Calu3 (cell line): ENCODE measurements at places on chromosomes 2 and 18. TPM values are rescaled to one million over a fixed set of nuclear protein-coding genes. Genes with fewer than 3 reads are reported as not detected.

GRCh38 chr2:107461301-107461700 lies 365.4 kb upstream of the RGPD4 start:
- DNase-seq = no peak

GRCh38 chr18:38174173-38174572 lies 608.6 kb upstream of the CELF4 start:
- DNase-seq = no peak

DNA sequence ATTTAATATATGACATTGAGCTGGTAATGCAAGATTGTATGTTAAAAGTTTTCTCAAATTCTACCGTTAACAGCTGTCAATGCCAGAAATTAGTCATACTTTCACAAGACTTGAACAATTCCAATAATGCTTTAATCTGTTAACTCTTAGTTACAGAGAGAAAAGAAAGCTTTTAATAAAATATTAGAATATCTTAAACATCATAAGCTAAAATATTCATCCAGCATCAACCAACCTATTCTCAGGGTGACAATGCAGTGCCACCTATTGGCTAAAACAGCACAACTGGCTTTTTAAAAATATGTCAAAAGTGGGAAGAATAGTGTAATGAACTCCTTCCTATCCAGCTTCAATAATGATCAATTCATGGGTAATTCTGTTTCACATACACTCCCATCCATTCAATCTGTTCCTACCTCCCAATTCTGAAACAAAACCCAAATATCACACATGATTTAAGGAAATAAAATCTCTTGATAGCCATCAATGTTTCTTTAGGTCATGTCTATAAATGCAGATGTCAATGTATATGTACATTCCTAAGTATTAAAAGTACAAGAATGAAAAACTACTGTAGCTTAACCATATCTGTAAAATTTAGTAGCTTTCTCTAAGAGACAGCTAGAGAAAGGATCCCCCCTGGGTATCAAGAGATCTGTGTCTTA lies 79.8 kb upstream of the CCDC141 start:
- DNase-seq = no peak

Gene FBXO36
- total RNA-seq = 0.42 and 0.83 TPM in 2 replicates

GRCh38 chr2:143334837-143335236 lies 205.6 kb downstream of the ARHGAP15 start:
- no peak for DNase-seq

Gene CDH2
- 1.5 and 2.3 TPM in 2 replicates for total RNA-seq

GRCh38 chr18:814300-815084 lies 2.5 kb upstream of the YES1 start:
- peak; percentile 12 for DNase-seq

Gene HTR2B
- not detected in 2 replicates for total RNA-seq

DNA sequence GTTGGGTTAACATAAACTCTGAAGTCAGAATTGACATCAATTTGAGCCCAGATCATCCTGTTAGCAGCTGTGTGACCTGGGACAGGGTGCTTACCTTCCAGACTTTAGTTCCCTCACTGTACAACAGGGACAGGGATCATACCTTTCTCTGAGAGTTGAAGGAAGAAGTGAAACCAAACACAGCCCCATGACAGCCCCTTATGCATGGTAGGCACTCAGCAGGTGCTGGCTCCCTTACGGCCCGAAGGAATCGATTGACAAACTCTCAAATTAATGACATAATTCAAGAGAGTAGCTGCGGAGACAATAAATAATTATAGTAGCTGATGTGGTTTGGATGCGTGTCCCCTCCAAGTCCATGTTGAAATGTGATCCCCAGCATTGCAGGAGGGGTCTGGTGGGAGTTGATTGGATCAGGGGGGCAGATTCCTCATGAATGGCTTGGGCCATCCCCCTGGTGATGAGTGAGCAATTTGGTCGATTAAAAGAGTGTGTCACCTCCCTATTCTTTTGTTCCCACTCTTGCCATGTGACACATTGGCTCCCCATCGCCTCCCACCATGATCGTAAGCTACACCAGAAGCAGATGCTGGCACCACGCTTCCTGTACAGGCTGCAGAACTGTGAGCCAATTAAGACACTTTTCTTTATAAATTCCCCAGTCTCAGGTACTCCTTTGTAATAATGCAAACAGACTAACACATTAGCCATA lies 72.4 kb downstream of the ODC1 start:
- no peak for DNase-seq

Gene ITPRIPL1
- 1.2 and 1.7 TPM in 2 replicates for total RNA-seq

DNA sequence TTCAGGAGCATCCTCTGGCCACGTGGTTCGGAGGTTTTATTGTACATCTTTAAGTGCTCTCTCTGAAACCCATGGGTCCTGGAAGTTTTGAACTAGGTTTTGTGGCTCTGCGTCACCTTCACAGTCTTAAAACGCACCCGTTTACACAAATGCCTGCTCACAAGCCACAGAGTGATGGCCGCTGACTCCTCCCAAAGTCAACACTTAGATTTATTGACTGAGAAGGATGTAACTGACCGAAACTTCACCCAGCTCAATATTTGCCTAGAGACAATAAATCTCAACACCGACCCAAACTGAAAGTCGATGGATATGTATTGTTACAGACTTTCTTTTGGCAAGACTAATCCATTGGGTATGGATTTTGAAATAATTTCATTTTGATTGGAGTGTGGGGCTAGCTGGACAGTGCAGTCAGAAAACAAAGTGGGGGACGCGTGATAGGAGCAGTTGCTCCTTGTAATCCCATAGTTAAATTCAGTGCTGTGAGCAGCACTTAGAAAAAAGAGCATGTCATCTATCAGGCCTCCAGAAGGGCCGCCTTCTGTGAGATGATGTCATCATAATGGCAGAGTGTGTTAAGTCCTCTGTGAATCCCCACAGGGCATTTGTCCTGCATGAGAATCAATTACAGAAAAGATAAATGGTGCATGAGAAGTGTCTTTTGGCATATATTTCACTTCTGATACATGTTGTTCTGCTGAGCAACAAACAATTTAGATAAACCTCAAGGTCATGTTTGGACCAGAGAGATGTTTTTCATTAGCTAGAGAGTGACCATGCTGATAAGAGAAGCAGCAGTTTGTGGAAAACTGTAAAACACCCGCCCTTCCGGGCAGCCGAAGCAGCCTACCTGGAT lies 183.7 kb downstream of the INO80D start:
- no peak for DNase-seq

- DNase-seq = no peak
These were observed 178.1 kb downstream of the IKZF2 start for GRCh38 chr2:212973347-212973746.

- no peak for DNase-seq
These were observed 11.4 kb upstream of the CNDP1 start for GRCh38 chr18:74522635-74523548.

DNA sequence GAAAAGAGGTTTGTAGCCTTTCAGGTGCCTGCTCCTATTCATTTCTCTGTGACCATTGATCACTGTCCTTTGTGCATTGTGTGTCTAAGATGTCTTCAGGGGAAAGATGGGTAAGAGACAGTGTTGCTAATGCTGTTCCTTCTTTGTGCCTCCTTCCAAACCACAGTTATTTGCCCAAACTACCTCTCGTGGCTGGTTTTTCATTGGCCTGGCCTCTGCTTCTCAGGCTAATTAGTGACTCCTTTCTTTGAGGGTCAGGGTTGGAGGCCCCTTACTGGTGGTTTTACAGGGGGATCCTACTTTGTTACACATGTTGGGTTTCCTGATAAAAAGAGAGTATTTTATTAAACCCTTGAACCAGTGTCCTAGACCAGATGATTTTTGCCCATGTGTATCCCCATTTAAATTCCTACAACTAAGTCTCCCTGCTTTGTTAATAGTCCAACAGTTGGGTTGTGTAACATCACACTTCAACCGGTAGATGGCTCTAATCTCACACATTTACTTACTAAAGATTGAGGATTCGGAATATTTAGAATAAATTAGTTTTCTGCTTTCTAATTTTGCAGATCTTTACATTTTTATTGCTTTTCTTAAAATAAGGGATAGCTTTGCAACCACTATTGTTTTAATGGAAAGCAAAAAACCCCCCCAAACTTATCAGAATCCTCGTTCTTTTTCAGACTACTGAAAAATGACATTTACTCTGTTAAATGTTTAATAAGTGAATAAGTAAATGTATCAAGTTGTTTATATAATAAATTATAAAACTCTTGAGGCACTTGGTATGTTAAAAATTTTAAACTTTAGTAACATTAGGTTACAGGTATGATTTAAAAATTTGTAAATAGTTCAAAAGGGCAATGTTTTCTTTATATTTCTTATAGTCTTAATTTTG lies 2.4 kb downstream of the MARS2 start:
- no peak for DNase-seq

Gene ALPP
- not detected in 2 replicates for total RNA-seq

GRCh38 chr2:96526615-96527285 lies 9.8 kb upstream of the ARID5A start:
- no peak for DNase-seq

DNA sequence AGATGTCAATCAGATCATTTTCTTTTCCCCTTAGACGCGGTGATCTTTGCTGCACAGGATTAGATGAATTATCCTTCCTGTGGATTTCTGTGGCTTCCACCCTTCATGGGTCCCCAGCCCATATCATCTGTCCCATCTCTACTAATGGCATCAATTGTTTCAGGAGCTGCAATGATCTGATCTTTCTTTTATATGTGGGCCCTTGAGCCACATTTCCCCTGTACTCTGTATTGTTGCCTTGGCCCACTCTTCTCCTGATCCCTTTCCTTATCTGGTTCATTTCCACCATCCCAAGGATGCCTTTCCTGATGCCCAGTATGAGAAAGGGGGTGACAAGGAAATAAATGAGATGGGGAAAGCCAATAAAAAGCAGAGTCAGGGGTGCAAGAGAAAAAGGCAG lies 24.7 kb downstream of the SP140 start:
- no peak for DNase-seq

Gene RFTN2
- 0.05 and 0.24 TPM in 2 replicates for total RNA-seq

DNA sequence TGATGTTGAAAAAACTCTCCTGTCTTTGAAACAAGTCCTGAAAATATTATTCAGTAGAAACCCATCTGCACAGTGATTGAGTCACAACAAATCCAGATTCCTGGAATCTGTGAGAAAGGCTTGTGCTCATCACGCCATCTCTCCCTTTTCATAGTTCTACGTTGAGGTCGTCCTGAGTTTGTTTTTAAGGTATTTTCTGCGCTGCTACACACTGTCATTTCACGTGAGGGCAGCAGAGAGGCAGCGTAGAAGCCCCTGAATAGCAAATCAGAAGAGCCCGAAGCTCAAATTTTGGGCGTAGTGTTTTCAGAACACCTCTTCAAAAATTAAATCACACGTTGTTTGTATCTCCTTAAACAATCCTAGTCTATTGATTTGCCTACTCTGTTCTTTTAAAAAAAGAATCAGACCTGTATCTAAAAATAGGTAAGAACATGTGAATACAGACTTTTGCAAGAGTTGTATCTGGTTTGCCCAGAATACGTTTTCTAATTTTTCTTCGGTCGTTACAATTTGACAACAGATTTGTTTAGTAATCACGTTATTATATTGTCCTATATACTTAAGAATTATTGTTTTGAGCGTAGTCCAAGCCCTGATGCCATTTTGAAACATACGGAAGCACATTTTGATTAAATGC lies 61.6 kb upstream of the SLC38A11 start:
- DNase-seq = peak; percentile 39

DNA sequence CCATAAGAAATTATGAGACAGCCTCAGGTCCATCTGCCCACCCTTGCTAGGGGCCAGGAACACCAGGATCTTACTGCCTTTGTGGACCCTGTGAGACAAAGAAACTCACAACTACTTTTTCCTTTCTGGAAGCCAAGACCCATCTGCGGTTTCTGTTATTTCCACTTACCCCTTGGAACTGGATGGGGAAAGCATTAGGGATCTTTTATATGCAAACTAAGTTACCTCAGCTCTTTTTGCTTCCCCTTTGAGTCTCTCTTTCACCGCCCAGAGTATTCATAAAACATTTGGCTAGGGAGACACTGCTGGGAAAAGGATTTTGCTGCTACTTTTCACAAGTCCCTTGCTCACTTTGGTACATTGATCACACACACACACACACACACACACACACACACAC lies 95.7 kb downstream of the ZNF385B start:
- no peak for DNase-seq

DNA sequence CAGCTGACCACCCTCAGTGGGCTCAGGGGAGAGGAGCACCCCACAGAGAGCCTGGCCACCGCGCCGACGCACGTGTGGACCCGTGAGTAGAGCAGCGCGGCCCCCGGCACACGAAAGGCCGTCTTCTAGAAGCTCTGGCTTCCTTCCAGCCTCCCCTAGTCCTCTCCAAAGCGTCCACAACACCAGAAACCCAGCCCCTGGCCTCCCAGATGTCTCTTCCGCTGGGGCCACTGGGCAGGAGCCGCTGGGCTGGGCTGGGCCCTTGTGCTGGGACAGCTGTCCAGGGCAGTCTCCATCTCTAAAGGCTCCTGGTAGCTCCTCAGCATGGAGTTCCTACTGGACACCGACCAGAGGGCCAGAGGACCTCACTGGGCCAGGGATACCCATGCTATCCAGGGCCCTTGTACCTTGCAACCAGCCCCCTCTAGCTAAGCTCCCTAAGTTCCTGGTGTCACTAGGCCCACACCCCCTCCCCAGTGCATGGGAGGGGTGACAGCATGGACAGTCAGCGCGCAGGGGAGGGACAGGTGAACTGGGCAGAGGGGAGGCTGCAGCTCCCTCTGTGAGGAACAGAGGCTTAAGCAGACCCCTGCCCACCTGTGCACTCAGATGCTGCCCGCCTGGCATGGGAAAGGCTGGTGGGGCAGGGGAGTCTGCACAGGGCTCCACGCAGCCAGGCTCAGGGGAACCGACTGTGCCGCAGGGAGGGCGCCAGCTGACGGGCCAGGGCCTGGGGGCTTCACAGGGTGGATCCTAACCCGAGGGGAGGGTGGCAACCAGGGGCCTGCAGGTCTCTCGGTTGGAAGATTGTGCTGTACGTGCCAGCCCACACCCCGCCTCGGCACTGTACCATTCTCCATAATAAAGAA lies 32.9 kb downstream of the MTERF4 start:
- no peak for DNase-seq

Gene ANKRD30B
- total RNA-seq = not detected in 2 replicates

DNA sequence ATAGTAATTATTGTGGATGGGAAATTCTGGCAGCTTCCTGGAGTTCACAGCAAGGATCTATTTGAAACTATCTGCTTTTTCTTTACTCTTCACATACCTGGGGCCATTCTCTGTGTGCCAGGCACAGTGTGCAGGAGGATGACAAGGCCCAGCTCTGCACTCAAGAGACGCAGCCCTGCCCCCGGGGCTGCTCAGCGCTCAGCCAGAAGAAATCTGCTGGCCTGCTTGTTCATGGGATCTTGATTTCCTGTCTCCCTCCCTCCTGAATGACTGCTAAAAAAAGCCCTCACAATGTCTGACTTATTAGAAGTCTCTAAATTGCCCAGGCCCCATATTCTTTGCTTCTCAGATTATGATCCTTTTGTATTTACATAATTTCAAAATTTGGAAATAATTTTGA lies 210.9 kb downstream of the DCDC2C start:
- DNase-seq = no peak

Gene PARD3B
- 10.1 and 12.1 TPM in 2 replicates for total RNA-seq

Gene SP100
- total RNA-seq = 110 and 173 TPM in 2 replicates

GRCh38 chr18:63828656-63829055 lies 53.4 kb downstream of the SERPINB7 start:
- no peak for DNase-seq

- DNase-seq = no peak
These were observed 134.8 kb upstream of the CAVIN2 start for GRCh38 chr2:191981706-191982105.
